ENCODE measurements at places on chromosomes 3 and 15.

DNA sequence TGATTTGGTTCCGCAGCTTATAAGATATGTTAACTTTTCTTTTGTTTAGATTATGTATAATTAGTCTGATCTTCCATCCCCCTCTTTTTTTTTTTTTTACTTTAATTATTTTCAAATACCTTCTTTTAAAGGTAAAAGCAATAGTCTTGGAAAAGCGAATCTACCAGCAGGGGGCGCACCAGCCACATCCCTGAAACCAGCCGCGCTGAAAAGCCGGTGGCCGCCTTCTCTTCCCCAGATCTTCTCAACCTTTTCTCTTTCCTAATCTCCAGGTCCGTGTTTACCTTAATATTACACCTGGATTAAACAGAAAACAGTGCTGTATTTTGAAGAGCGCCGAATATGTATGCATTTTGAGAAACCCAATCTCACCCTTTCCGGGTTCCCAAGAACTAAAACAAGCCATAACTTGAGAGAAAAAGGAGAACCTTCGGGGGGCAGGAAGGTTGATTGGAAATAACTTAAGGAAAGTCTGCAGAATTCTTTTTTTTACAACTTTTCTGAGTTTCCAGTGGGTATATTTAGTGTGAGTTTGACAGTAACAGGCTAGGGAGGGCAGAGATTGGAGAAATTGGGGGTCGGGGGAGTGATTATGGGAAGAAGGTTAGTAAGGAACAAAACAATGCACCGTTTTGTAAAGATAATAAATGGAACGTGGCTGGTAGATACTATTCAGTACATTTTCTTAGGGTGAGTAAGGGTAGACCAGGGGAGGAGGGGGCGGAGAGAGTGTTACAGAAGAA is 2.0 kb upstream of the SOX2 start:
- DNase-seq: peak; percentile 79

- DNase-seq: peak; percentile 24
These were observed 161.6 kb downstream of the GHSR start for GRCh38 chr3:172286548-172287148.

GRCh38 chr15:84962955-84963354 is 18.7 kb upstream of the PDE8A start:
- DNase-seq: no peak

- DNase-seq: no peak
These were observed 13.8 kb downstream of the LARS2 start for GRCh38 chr3:45402138-45402537.

- DNase-seq: no peak
These were observed 422.3 kb upstream of the ROBO1 start for GRCh38 chr3:80190051-80190450.

- no peak for DNase-seq
These were observed 106.8 kb downstream of the EDEM1 start for GRCh38 chr3:5294356-5294755.

- no peak for DNase-seq
These were observed 37.8 kb downstream of the CD47 start for GRCh38 chr3:108053067-108053466.

GRCh38 chr3:136074546-136075170 is 109.1 kb downstream of the PPP2R3A start:
- DNase-seq: no peak

DNA sequence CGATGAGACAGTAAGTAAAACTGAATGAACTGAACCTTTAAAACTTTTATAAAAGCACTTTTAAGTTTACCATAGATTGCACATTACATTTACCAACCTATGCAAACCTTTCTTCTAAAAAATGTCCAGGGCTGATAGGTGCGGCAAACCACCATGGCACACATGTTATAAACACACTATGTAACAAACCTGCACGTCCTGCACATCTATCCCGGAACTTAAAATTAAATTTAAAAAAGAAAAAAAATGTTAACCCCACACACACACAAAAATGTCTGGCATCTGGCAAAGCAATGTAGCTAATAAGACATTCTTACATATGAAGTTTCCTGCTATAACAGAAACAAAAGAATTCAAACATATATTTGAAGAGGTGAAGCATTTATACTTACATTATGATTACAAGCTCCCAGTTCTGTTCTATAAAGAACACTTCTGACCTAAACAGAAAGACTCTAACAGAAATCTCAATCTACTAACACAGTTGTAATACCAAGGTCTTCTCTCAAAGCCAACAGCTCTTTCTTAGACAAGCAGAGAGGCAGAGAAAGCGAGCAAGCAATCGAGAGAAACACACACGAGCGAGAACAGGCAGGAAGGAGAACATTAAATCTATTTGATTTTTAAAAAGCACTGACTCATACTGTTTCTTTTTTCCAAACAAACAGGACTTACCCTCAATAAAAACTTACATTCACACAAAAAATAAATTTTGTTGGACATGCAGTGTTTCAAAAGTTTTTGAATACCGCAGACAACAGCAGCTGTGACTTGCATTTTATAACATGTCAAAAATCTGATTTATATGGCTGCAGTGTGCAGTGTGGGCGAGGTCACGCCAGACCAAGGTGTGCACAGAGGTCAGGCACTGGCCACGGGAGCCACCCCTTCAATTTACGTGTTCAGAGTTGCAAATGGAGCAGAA is at the start of gene NRG4:
Gene NRG4, minus strand, starts transcription at position 798 of the 925 bp plus-strand sequence. CDS start 1,194 bp downstream, outside the sequence.
- DNase-seq: no peak

DNA sequence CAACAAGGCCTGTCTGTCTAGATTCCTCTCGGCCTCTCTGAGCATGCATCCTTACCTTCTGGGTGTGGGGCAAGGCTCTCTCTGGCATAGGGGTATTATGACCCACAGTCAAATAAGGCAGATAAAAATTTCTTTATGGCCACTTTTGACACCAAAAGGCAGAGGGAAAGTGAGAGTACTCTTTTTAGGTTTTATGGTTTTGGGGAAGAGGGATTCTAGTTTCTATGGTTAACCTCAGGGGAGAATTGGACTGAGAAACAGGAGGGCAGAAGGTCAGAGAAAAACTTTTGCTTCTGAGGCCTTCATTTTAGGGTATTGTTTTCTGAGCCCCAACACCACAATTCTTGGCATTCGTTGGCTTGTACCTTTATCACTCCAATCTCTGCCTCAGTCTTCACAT is 70.0 kb upstream of the CCDC54 start:
- no peak for DNase-seq

DNA sequence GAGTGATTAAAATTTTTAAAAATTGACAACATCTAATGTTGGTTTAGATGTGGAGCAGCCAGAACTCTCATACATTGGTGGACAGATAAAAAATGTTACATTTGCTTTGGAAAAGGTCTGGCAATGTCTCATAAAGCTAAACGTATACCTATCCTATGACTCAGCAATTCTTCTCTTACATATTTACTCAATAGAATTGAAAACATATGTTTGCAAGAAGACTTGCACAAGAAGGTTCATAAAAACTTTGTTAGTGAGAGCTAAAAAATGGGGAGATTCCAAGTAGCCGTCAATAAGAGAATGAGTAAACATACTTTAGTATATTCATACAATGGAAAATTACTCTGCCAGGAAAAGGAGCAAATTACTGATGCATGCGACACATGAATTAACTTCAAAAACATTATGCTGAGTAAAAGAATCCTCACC is 30.0 kb downstream of the MASP1 start:
- DNase-seq: no peak

GRCh38 chr15:99511866-99512661 is 53.7 kb upstream of the MEF2A start:
- peak; percentile 51 for DNase-seq

DNA sequence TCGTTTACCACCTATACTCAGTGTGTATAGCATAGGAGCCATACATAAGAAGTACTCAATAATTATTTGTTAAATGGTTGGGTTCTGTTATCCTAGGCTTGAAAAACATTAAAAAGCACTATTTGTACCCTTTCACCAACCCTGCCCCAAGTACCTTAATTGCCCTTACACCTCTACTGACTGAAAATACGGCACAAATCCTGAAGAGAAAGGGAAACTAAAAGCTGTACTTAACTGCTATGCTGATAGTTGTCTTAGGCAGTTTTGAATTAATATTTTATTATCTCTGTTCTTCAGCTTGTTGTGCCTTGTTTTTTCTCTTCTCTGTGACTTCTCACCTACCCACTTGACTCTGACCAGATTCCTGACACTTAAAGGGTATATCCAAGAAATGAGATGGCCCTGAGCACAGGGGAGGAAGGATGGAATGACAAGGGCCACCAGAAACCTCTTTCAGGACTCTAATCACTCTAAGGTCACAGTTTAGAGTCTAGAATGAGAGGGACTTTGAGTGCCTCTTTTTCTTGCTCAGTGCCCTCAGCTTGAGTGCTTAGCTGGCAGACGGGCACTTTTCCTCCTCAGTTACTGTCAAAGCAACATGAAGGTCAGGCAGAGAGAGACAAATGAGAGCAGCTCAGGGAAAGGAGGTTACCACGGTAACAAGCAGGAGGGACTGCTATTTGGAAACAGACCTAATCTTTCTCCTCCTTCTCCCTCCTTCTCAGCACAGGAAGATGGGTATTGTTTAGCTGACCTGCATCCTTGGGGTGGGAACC is 136.5 kb downstream of the ZNF609 start:
- no peak for DNase-seq
